ENCODE measurements at places on chromosomes 4 and X.
A peak's percentile ranks its signal among the peaks of the same experiment; 100 is the strongest.

DNA sequence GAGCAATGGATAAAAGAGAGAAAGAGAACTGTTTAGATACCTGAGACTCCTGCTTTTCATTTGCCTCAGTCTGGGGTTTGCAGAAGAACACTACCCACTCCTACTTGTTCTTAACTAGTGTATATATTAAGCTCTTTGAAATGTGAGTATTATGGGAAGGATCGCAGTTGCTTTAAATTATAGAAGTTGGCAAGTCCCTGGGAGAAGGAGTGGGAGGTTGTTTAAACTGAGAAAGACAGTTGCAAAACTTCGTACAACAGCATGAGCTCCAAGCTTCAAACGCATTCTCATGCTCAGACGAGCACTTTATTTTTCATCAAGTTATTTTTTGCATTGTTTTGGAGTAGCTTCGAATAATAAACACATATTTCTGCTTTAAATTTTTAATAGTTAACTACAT, 88.1 kb upstream of the C1QTNF7 start:
- DNase-seq, result no peak

GRCh38 chr4:70187216-70187615, 8.3 kb upstream of the ODAM start:
- peak; percentile 99 for DNase-seq

- no peak for DNase-seq
These were observed 78.7 kb downstream of the PPARGC1A start for GRCh38 chr4:23811161-23811560.

- DNase-seq, result no peak
These were observed 745.6 kb upstream of the FAM241A start for GRCh38 chr4:111399623-111400022.

DNA sequence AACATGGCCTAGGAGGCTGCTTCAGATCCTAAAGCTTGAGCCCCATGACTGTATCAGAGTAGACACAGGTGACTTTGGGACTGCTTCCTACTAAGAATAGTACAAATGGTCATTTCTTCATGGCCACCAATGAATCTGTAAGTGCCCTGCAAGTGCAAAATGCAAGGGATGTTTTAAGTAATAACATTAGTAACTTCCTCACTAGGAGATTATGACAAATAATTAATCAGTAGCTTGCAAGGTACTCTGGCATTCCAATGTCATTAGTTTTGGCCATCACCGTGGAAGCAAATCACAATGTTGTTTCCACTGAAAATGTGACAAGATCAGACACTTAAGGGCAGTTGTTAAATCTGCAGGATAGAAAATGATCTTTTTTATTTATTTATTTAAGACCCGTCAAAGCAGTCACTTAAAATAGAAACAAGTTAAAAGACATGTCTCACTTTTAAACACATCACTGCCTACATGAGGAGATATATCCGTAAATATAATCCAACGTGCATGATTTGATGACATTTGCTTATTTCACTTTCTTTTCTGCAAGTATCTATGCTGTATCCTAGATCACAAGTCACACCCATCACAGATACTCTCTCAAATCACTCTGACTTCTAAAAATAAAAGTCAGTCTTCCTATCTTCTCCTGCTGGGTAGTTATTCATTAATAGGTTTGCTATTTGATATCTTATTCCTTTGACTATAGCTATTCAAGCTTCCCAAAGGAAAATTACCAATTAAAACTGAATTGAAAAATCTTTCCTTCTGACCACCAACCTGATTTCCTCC, 400.6 kb downstream of the IL15 start:
- no peak for DNase-seq

- no peak for DNase-seq
These were observed 228.4 kb downstream of the SPRY1 start for GRCh38 chr4:123624959-123625358.

DNA sequence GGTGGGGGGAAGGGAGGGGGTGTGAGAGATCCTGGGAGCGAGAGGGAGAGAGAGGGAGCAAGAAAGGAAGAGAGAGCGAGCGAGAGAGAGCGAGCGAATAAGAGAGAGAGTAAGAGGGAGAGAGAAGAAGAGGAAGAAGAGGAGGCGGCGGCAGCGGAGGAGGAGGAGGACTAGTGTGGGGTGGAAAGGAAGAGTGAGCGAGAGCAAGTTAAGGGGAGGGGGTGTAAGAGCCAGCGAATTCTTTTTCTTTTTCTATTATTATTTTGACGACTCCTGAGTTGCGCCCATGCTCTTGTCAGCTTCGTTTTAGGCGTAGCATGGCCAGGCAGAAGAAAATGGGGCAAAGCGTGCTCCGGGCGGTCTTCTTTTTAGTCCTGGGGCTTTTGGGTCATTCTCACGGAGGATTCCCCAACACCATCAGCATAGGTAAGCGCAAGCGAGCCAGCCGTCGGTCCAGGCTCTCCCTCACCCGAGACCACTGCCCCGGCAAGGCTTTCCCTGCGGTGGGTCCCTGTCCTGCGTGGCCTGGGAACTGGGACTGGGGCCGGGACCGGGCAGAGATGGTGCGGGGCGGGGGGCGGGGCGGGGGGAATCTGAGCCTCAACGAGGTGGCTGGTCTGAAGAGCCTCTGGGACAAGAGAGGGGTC, at the start of gene GRIA3:
GRIA3 (plus strand) TSS at position 60 of the 647 bp plus-strand sequence; CDS start at position 318, 258 bp downstream.
- no peak for DNase-seq

DNA sequence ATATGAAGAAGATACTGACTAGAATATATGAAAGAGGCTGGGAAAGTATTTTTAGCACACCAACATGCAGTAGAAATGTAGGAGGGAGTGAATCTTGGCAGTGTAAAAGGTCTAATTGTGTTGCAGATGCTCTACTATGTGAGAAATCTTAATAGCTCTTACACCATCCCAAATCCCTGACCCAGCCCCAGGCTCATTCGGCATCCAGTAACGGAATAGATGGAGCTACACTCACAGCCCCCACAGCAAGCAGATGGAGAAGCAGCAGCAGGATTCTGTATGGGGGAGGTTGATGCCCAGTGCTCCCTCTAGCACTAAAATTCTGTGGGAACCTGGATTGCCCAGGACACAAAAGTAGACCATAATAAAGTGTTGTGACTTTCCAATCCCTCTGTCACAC, 153.2 kb upstream of the PRDX4 start:
- no peak for DNase-seq

DNA sequence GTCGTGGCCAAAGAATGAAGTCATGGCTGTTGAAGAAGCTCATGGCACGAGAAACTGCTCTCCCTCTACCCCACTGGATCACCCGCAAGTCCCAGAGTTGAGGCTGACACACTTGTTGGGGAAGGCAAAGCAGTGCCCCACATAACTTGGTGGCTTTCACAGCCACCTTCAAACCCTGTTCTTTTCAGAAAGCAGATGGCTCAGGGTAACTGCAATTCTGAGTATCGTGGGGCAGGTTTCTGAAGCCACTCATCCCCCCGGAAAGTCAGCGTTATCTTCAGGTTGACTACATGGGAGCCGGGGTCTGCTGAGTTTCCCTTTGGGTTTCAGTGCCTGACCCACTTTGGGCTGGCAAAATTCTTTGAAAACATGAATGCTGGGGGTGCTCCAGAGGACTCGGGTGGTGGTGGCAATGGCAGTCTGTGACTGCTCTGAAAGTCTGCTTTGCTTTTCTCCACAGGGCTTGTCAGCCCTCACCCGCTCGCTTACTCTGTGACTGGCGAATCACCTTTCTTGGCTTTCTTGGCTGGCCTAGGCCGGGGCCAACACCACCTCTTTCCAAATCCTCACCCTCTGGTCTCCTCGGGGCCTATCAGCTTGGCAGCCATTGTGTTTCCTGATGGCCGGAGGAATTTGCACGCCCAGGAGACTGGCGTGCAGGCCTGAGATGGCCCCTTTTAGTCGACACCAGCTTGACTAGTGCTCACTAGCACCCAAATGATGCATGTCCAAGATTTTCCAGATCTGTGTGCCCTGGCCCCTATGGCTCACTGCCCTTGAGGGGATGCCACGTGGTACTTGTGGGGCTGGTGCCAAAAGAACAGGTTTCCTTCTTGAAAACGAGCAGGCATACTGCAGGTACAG, 7.3 kb downstream of the PPP1R3F start:
- no peak for DNase-seq

DNA sequence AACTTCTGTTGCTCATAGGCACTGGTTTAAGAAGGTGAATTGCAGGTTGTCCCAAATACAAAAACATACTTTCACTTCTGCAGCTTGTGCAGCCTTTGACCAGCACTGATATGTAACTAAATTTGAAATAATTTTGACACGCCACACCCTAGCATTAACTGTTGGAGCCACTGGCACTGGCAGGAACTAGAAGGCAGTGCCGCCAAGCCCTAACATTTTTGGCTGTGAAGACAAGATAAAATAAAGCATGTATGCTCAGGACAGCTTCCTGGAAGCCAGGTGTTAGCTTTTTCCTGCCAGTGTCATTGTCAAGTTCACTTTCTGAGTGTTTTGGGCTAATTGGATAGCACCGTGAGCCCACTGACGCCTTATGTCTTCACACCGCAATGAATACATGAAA, 65.3 kb upstream of the FBXW7 start:
- no peak for DNase-seq
